ENCODE measurements at places on chromosomes 16 and 17.

- DNase-seq, result no peak
These were observed 934.6 kb upstream of the CDH8 start for GRCh38 chr16:62970851-62971250.

GRCh38 chr16:79452671-79453070 is 147.9 kb downstream of the MAF start:
- DNase-seq, result no peak

DNA sequence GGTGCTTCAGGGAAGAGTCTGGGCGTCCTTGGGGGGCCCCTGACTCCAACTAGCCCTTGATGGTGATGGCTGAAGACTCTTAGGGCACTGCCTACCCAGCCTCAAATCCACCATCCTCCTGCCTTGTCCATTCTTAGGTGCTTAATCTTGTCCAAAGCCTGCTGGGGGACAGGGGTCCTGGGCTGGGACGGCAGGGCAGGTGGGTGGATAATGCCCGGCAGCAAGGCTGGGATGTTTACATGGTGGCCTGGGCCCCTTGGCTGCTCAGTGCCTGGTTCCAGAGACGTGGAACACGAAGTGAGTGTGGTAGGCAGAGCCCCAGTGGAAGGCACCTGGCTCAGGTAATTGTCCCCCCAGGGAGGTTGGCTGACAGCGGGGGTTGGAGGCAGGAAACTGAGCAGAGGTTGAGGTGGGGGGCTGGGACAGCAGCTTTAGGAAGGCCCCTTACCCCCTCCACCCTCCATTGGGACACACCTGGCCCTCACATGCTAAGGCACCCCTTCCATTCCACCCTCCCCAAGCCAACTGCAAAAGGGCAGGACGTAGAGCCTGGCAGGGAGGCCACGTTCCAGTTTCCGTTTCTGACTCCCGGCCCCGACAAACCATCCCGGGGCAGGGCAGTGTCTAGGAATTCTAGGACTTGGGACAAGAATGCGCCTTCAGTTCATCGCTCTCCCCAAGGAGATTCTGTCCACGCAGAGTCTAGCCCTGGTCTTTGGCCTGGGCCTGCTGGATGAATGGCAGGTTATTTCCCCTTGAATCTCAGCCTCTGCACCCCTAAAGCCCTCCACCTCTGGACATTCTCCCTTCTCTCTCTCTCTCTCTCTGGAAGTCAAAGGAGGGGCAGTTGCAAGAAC is 1.9 kb downstream of the FOXJ1 start:
- no peak for DNase-seq

GRCh38 chr17:60989379-60989778 is 311.7 kb downstream of the BCAS3 start:
- no peak for DNase-seq

GRCh38 chr16:23952128-23952970 is 116.6 kb downstream of the PRKCB start:
- DNase-seq, result peak; percentile 57

All from stimulated activated naive CD8-positive, alpha-beta T cell treated with anti-CD3 and anti-CD28 coated beads, Interleukin-15, amount 100 ng/mL, for 72 hours (primary cell).